ENCODE measurements at places on chromosomes 12 and 14. TPM values are rescaled to one million over a fixed set of nuclear protein-coding genes. Genes with fewer than 3 reads are reported as not detected.

Gene KRT7
- total RNA-seq: 2.4 TPM

Gene OTX2
- total RNA-seq: not detected

Gene C14orf39
- not detected for total RNA-seq

Gene GPRC5D
- total RNA-seq: not detected

Gene WSCD2
- total RNA-seq: 47.9 TPM

Gene FBLN5
- total RNA-seq: 119 TPM

Gene LPAR5
- total RNA-seq: 1.7 TPM

DNA sequence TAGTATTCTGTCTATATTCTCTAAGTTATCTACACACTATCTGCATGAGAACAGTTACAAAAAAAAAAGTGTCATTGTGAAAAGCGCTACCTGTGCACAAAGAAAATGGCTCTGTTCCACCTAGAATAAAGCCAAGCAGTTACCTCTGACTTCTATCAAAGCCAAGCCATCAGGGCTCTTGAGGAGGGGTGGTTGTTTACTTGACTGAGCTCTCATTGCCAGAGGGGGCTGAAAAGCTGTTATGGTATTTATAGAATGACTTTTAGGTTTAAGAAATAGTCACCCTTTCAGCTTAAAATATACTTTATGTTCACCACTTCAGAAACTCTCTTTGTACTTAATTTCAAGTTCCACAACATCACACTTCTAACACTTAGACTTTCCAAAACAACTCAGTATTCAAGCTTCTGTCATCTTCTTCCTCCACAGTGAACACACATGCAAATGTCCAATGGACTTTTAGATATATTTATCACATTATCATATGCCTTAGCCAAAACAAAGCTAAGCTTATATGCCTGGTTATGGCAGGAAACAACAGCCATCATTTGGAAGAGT lies 7.5 kb downstream of the ITPR2 start:
- no peak overlapping the region for H3K27ac ChIP-seq
- no peaks in the 10 kb centered on the region for H3K36me3 ChIP-seq
- DNase-seq: no peak
- H3K27me3 ChIP-seq: no peaks in the 10 kb centered on the region
- H3K4me1 ChIP-seq: peaks cover 16% of the 10 kb centered on the region

DNA sequence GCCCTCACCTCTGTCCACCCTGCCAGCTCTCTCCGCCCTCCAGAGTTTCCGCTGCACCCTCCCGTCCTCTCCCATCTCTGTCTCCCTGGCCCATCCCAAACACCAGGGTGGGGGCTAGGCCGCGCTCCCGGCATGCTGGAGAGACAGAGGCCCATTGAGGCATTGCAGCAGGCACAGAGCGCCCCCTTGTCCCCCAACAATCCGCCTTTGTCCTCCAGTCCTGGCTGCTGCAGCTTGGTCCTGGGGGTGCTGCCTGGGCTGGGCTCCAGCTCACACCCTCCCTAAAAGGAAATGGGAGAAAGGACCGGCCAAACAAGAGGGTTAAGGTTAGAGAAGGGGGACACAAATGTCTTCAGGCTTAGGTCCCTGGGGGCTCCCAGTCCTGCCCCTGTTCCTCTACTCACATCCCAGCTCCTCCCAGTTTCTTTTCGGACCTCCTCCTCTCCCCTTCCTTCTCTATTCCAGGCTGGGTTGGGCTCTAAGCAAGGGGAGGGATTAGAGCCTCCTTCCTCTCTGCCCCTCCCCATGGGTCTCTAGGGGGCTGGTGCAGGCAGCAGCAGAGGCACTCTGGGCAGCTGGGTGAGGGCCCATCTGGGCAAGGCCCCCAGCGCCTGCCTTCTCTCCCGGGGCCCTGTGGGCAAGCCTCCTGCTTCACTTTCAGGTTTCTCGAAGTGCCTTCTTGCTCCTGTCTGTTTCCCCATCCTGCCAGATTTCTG lies at the start of gene CMTM5:
Gene CMTM5, plus strand, starts transcription at position 565 of the 716 bp plus-strand sequence. CDS start 206 bp downstream, outside the sequence.
- peak within 1 kb of the TSS; percentile 28 for H3K27ac ChIP-seq
- no peaks in the 10 kb centered on the region for H3K27me3 ChIP-seq
- no peak for DNase-seq
- H3K4me1 ChIP-seq: peaks cover 23% of the 10 kb centered on the region
- peak within 1 kb of the TSS; percentile 22 for H3K4me3 ChIP-seq

DNA sequence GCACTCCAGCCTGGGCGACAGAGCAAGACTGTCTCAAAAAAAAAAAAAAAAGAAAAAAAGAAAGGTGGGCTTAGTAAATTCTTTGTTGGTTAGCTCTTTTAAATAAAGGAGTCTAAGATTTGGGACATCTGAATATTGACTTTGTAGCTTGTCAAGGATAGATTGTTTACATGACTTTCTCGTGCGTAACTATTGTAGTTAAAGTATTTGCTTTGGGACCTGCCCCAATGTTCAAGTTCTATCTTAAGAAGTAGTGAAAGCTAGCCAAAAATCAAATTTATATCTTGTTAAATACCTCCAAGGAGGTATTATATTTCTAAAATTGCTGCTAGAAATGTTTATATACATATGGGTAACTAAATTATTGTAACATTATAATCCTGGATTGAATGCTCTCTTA lies 32.4 kb downstream of the PTPN21 start:
- H3K4me3 ChIP-seq: no peak overlapping the region
- no peaks in the 10 kb centered on the region for H3K36me3 ChIP-seq
- H3K27ac ChIP-seq: no peak overlapping the region
- peaks cover 3% of the 10 kb centered on the region for H3K4me1 ChIP-seq
- no peaks in the 10 kb centered on the region for H3K27me3 ChIP-seq

DNA sequence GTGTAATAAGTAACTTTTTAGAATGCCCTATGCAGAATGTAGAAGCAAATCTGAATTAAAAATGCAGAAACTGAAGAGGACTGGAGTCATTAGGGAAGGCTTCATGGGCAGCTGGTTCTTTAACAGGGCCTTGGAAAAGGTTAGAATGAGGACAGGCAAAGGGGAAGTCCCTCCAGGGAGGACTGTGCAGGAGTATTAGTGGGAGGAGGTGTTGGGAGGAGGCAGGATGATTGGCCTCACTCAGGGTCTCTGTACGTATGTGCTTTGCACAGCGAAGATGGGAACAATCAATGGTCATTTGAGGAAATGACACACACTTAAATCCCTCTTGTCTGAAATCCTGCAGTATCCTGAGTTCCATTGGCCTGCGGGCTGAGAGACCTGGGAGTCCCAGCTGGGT lies 119.7 kb downstream of the PTCSC3 start:
- no peak for DNase-seq
- H3K27ac ChIP-seq: no peak overlapping the region
- no peaks in the 10 kb centered on the region for H3K27me3 ChIP-seq

DNA sequence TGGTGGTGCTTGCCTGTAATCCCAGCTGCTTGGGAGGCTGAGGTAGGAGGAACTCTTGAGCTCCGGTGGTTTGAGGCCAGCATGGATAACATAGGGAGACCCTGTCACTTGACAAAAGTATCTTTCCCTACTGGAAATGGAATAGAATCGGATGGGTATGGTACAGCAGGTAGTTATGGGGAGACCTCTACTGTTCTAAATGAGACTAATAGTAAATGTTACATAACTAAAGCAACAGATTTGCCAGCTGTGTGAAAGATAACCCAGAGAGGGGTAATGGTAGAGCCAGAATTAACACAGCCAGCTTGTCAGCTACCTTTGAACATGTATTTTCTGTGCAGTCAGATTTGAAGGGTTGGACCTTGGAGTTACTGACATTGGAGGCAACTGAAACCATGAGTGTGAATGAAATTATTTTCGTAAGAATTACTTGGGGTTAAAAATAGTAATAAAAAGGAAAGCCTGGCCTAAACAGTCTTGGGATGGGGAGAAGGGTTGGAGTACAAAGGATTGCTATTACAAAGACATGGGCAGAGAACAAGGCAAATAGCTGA lies 21.7 kb upstream of the NUP107 start:
- H3K27ac ChIP-seq: no peak overlapping the region
- H3K36me3 ChIP-seq: peaks cover 14% of the 10 kb centered on the region
- peaks cover 21% of the 10 kb centered on the region for H3K4me1 ChIP-seq
- no peaks in the 10 kb centered on the region for H3K27me3 ChIP-seq
- no peak for DNase-seq
- H3K4me3 ChIP-seq: no peak overlapping the region

DNA sequence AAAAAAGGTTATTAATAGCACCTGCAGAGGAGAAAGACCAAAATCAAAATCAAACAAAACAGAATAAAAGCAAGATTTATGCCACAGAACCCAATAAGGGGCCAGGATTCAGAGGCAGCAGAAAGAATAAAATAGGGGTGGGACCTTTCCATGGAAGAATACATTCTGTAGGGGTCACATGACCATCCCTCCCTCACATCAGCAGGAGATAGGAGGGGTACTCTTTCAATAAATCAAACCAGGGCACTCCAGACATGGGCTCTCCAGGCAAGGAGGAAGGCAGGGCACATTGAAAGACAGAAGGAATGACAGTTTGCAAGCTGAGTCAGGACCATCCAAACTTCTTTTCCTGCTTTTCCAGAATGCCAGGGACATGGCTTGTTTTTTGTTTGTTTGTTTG lies 39.8 kb downstream of the OTX2 start:
- DNase-seq: no peak
- no peak overlapping the region for H3K27ac ChIP-seq
- H3K4me1 ChIP-seq: no peaks in the 10 kb centered on the region
- H3K36me3 ChIP-seq: no peaks in the 10 kb centered on the region
- H3K4me3 ChIP-seq: no peak overlapping the region

DNA sequence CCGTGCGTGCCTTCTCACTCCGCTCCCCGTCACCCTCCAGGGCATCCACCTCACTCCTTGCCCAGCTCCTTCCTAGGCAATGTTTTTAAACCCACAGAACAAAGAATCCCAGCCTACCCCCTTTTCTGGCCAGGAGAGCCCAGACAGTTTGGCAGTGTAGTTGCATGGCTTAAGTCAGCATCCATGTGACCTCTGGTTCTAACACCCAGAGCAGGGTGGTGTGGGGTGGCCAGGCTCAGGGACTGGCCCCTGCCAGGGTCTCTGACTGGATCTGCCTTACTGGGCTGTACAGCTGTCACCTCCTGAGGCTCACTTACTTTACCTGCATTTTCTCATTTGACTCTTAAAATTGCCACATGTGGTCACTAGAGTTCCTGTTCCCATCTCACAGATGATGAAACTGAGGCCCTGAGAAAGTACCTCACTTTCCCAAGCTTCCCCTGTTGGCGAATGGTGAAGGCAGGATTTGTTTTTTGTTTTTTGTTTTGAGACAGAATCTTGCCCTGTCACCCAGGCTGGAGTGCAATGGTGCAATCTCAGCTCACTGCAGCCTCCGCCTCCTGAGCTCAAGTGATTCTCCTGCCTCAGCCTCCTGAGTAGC lies 18.3 kb downstream of the SDS start:
- no peaks in the 10 kb centered on the region for H3K27me3 ChIP-seq
- H3K4me1 ChIP-seq: no peaks in the 10 kb centered on the region
- H3K4me3 ChIP-seq: no peak overlapping the region
- peaks cover 100% of the 10 kb centered on the region for H3K36me3 ChIP-seq
- no peak overlapping the region for H3K27ac ChIP-seq

DNA sequence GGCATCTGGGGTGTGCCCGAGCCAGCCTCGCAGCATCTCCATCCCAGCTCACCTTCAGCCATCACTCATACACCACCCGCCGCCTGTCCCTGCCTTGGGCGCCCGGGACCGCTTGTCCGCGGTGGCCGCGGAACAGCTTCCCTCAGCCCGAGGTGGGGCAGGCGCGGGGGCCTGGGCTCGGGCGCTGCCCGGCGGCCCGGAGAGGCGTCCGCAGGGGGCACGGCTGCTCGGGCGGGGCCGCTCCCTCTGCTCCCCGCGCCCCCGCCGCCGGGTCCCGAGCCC lies 430 bp downstream of the SLC41A2 start:
- H3K27me3 ChIP-seq: no peaks in the 10 kb centered on the region
- H3K27ac ChIP-seq: peak overlapping the region; percentile 81
- H3K4me1 ChIP-seq: peaks cover 18% of the 10 kb centered on the region
- peak overlapping the region; percentile 88 for H3K4me3 ChIP-seq
- no peaks in the 10 kb centered on the region for H3K36me3 ChIP-seq
- DNase-seq: no peak

- H3K27me3 ChIP-seq: no peaks in the 10 kb centered on the region
- no peak overlapping the region for H3K4me3 ChIP-seq
- no peaks in the 10 kb centered on the region for H3K4me1 ChIP-seq
- no peaks in the 10 kb centered on the region for H3K36me3 ChIP-seq
- H3K27ac ChIP-seq: no peak overlapping the region
Observed at GRCh38 chr14:95769976-95770375, 56.1 kb upstream of the TCL1A start.

GRCh38 chr12:123109319-123109772 lies 41.5 kb downstream of the PITPNM2 start:
- DNase-seq: no peak
- peaks cover 34% of the 10 kb centered on the region for H3K36me3 ChIP-seq
- peaks cover 76% of the 10 kb centered on the region for H3K4me1 ChIP-seq
- H3K27me3 ChIP-seq: no peaks in the 10 kb centered on the region
- peak overlapping the region; percentile 27 for H3K27ac ChIP-seq

GRCh38 chr14:95833429-95833828 lies 43.2 kb upstream of the TUNAR start:
- no peak for DNase-seq
- H3K4me3 ChIP-seq: no peak overlapping the region

DNA sequence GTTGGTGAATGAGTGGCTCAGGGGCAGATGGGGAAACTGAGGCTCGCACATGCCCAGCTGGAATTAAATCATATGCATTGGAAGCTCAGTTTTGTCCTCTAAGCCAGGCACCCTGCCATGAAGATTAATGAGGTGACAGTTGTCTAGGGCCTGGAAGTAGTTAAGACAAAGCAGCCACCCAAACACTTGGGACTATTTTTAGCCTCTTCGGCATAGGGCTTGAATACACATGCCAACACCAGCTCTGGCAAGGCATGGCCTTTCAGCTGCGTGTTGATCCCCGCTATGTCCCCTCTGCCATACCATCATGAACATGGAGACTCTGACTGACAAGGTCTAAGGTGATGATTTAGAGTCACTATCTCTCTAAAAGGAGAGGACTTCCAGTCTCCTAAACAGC lies 250.2 kb downstream of the KSR2 start:
- no peaks in the 10 kb centered on the region for H3K36me3 ChIP-seq
- DNase-seq: no peak
- peaks cover 11% of the 10 kb centered on the region for H3K4me1 ChIP-seq
- H3K27ac ChIP-seq: no peak overlapping the region
- no peak overlapping the region for H3K4me3 ChIP-seq

- H3K4me1 ChIP-seq: no peaks in the 10 kb centered on the region
- no peak overlapping the region for H3K27ac ChIP-seq
- H3K27me3 ChIP-seq: peaks cover 7% of the 10 kb centered on the region
- no peaks in the 10 kb centered on the region for H3K36me3 ChIP-seq
- DNase-seq: no peak
Observed at GRCh38 chr12:107822356-107822755, 47.9 kb downstream of the ASCL4 start.

GRCh38 chr14:90665321-90666000 lies 150.8 kb downstream of the TTC7B start:
- DNase-seq: no peak
- H3K27ac ChIP-seq: no peak overlapping the region
- no peaks in the 10 kb centered on the region for H3K27me3 ChIP-seq

- no peak overlapping the region for H3K4me3 ChIP-seq
- H3K36me3 ChIP-seq: no peaks in the 10 kb centered on the region
- no peaks in the 10 kb centered on the region for H3K27me3 ChIP-seq
- no peak overlapping the region for H3K27ac ChIP-seq
- DNase-seq: no peak
- no peaks in the 10 kb centered on the region for H3K4me1 ChIP-seq
Observed at GRCh38 chr12:59742841-59743240, 147.0 kb downstream of the SLC16A7 start.
